Activated T-cell treated with anti-CD3 and anti-CD28 coated beads for 1 hour (primary cell): ENCODE measurements at places on chromosomes 1 and 21.

DNA sequence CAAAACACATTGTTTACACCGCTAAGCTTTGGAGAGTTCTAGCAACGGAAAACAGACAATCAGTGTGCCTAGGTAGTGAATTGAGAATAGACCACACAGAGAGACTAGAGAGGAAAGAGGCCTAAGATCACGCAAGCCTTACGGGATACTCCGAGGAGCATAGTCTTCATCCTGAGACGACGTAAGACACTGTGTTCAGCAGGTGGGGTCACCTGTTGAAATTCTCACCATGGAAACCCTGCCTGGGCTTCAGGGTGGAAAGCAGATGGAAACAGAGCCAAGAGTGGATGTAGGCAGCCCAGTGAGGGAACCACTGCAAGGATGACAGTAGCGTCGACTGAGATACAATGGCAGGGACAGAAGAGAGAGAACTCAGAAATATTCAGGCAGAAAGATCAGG, 40.2 kb downstream of the COA6 start:
- DNase-seq = no peak

DNA sequence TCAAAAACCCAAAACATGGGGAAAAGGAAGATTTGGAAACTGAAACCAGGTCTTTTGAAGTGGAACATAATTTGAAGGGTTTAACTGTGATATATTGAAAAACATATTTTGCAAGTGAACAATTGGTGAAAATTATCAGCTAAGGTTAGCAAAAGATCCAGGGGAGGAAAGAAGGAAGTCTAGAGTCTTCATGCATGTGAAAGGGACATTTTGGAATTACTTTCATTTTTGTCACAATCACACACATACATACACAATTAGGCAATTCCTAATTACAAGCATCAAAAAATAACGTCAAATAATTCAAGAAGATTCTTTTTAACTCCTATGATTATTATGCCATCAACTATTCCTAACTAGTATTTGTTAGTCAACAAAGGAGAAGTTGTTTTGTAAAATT, 64.7 kb upstream of the NFIA start:
- no peak for DNase-seq

DNA sequence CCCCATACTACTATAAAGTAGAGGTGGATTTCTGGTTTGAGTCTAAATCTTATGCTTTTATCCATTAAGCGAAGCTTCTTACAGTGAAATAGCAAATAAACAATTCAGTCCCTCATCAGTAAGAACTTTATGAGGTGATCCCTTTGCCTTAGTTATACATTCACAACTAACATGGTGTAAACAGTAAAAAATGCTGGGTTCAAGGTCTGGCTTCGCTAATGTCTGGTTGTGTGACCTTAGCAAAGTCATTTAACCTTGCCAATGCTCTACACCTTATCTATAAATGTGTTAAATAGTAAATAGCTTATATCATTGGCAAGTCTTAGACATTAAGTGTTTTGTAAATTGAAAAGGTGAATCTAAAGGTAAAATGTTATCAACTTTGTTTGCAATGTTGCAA, 475.4 kb downstream of the LMO4 start:
- DNase-seq = no peak

- DNase-seq = no peak
Observed at GRCh38 chr1:226044514-226045101, 17.9 kb upstream of the H3-3A start.

DNA sequence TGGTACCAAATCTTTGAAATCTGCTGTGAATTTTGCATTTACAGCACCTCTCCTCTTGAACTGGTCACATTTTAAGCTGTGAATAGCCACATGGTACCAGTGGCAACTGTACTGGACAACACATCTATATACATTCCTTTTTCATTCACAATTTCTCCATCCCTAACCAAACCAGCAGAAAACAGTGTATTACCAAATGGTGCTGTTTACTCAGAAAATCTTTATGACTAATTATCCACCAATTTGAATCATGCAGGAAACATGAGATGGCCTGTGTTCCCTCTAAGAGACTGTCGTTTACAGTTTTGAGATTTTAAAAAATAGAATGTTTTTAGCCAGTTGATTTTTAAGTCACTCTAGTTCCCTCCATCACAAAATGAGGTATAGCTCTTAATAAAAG, 17.6 kb upstream of the CCT8 start:
- DNase-seq = no peak
